Caki2 (cell line): ENCODE measurements at places on chromosomes 2 and 18.

DNA sequence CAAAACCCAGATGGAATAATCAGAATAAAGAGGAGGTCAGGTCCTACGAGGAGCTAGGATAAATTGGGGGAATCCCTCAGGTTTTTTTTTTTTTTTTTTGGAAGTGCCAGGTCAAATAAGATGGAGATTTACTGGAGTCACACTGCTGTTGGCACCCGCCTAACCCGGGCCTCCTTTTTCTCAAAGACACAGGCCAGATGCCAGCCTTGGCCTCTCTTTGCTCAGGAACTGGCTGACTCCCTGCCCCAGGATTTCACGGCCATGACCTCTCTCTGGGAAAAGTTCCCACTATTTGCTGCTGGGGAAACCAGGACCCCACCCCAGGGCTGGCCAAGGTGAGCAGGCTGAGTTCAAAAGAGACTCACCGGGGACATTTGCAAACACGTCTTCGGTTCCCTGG is 2.5 kb downstream of the CD8A start:
- no peak for DNase-seq

GRCh38 chr18:13439461-13439860 is 220.9 kb downstream of the LDLRAD4 start:
- no peak for DNase-seq

DNA sequence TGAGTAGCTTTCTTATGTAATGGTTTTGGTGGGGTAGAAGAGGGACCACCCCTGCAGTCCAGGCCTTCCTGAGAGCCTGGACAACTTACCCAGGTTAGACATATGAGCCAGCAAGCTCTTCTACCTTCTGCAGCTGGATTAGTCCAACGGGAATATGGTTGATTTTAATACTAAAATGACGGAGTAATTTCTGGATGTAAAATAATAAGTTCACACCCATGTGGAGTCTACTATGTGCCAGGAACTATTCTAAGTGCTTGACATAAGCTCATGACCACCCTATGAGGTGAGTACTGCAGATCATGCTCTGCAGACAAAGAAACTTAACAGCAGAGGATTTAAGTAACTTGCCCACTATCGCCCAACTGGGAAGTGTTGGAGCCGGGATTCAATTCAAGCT is 45.5 kb downstream of the DPP4 start:
- DNase-seq, result no peak

- peak; percentile 11 for DNase-seq
These were observed 98.7 kb upstream of the POU3F3 start for GRCh38 chr2:104755026-104755878.

GRCh38 chr18:634551-635045 is 22.9 kb upstream of the TYMS start:
- no peak for DNase-seq

DNA sequence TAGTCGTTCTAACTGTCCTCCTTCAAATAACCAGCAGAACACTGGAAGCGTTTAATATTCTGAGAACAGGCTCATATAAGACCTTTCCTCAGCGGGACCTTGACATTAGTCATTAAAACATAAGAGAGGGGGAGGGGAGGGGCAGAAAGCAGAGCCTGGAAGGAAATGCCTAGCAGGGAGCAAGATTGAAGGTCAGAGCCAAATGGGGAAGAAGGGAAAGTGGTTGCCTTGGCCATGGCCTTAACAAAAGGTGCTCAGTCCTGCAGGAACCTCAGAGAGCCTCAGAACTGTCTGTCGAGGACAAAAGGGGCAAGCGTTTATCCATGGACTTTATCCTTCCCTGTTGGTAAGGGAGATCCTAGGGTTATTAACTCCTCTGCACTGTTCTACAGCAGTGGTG is 856 bp upstream of the PLA2R1 start:
- DNase-seq, result no peak

GRCh38 chr18:10010611-10011015 is 96.8 kb downstream of the VAPA start:
- DNase-seq, result no peak

DNA sequence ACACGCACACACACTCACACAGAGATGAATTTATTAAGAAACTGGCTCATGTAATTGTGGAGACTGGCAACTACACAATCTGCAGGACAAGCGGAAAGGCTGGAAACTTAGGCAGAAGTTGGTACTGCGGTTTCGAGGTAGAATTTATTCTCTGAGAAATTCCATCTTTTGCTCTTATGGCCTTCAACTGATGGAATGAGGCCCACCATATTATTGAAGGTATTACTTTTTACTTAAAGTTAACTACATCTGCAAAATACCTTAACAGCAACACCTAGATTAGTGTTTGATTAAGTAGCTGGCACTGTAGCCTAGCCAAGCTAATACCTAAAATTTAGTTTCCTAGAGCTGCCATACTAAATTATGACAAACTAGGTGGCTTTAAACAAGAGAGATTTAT is 384.0 kb upstream of the UBE2E3 start:
- no peak for DNase-seq
